ENCODE measurements at places on chromosomes 5 and 9.

DNA sequence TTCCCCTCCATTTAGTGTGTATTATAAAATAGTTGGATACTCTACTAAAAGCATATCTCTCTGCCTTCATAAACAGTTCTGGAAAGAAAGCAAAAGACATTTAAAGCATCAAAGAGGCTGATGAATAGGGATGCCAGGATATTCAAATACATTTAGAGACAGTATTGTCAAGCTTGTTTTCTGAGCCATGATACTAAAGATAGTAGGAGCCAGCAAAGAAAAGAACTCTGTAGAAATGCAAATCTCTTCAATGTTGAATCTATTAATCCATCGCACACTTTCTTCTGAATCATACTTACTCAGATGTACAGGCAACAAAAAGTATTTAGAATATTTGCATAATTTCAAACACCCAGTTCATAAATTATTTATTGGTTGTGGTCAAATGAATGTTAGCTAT lies 207.1 kb upstream of the MEF2C start:
- no peak for DNase-seq

GRCh38 chr5:96252596-96252995 lies 180.5 kb downstream of the PCSK1 start:
- DNase-seq, result no peak

GRCh38 chr5:40233268-40233667 lies 446.4 kb upstream of the PTGER4 start:
- DNase-seq, result no peak

GRCh38 chr5:124677374-124678351 lies 68.8 kb downstream of the ZNF608 start:
- peak; percentile 12 for DNase-seq

DNA sequence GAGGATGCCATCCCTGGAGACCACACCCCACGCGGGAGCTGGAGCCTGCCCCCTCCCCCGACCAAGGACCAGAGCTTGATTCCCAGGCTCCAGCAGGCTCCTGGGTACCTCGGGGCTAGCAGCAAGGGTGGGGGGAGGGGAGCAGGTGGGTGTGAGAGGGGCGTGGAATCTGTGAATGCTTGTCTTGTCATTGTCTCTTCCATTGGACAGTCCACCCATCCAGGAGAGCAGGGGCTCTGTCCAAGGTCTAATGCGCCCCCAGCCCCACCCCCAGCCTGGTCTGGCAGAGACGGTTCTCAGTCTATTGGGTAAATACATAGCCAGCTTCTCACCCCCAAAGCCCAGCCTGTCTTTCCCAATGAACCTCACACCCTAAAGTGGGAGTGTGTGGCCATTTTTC lies 22.8 kb downstream of the URM1 start:
- DNase-seq, result no peak

DNA sequence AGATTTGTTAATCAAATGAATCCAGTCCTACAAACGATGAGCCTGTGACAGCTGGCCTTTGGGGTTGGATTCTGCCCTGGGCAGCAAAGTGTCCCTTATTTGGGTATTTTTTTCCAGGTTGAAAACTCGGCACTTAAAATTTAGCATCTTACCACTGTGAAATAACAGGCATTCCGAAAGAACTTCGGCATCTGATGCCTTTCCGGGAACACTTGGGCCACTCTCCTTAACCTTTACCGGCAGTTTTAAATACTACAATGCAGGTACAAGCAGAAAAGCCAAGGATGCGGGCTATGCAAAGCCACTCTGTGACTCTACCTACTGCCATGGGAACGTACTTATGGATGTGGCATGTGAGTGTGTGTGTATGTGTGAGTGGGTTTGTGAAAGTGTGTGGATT lies 1.0 kb upstream of the RASGRF2 start:
- DNase-seq, result no peak

DNA sequence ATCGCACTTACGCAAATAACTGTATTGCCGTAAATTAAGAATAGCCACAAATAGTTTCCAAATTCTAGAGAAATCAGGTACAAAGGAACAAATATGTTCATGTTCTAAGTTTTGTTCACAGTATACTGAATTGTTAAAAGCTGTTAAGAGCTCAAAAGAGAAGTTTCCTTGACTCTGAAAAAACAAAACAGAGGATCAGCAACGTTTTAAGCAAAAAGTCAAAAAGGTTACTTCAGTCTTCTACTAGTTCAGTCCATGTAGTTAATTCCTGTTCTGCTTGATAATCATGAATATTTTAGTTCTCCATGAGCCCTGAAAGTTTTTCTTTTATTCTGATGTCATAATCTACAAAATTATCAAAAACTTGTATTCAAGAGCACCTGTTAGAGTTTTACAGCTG lies 128.6 kb upstream of the MAST4 start:
- peak; percentile 16 for DNase-seq

DNA sequence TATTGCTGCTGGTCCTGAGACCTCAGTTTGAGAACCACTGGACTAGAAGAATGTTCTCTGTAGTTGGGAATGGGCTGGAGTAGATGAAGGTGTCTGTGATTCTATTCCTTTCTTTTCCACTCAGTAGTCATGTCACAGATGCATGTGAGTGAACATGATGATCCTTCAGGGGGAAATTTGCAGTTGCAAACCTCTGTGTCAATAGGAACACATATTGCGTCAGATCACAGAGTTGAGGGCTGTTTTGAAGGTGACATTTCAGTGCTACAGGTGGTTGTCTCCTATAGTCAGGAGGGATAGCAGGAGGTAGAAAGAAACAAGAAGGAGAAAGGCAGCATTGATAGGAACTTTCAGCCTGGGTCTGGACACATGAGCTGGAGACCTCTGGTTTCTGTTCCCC lies 239.3 kb downstream of the ARHGEF28 start:
- no peak for DNase-seq

GRCh38 chr5:145872486-145872885 lies 328 bp downstream of the GRXCR2 start:
- DNase-seq, result peak; percentile 28

DNA sequence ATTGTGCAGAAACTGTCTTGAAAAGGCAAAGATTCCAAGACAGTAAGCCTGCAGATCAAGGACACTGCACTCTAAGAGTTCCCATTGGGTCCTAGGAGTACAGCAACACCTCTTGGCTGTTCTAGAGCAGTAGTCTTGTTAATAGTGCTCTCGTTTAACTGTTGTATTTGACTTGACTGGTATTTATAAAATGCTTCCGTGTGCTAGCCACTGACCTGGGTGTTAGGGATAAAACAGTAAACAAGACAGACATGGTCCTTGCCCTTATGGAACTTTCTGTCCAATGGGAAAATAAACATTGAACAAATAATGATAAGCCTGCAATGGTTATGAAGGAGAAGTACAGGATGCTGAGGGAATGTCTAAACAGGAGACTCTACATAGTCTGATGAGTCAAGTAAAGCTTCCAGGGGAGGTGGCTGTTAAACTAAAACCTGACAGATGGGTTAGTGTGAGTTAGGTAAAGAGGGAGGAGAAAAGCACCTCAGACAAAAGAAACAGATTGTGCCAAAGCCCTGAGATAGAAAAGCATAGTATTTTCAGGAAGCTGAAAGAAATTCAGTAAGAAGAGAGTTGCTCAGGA lies 33.3 kb downstream of the TDRD7 start:
- no peak for DNase-seq
